ENCODE measurements at places on chromosomes 1 and 21.

DNA sequence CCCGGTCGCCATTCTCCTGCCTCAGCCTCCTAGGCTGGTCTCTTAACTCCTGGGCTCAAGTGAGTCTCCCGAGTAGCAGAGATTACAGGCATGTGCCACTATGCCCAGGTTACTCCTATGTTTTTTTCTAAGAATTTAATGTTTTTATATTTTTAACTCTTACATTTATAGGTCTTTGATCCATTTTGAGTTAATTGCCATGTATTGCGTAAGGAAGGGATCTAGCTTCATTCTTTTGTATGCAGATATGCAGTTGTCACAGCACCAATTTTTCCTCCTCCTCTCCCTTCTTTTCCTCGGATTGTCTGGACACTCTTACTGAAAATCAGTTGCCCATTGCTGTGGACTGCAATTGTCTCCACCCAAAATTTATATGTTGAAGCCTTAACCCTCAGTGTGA, 11.5 kb downstream of the BTBD8 start:
- DNase-seq = no peak

- DNase-seq = no peak
These were observed 3.4 kb downstream of the SLC26A9 start for GRCh38 chr1:205939690-205940330.

GRCh38 chr1:215643592-215644321, 76.7 kb downstream of the KCTD3 start:
- DNase-seq = no peak

DNA sequence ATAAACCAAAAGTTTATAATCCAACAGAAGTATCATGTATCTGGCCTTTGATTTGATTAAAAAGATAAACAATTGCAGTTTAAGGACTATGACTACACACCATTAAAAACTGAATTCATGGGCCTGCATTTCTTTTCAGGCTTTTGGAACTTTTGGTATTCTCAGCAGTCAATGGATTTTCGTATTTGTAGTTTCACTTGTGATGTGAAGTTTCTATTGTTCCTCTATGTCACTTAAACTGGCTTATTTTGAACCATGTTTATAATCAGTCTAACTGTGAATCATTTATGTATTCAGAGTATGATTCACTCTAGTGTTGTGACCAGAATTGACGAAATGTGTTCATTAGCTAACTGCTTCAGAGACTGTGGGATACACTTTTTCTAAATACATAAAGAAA, 132.9 kb downstream of the COQ8A start:
- no peak for DNase-seq

GRCh38 chr1:211959680-211960079, 75.7 kb downstream of the INTS7 start:
- DNase-seq = no peak

GRCh38 chr1:186091222-186091720, 283.8 kb downstream of the TPR start:
- no peak for DNase-seq

DNA sequence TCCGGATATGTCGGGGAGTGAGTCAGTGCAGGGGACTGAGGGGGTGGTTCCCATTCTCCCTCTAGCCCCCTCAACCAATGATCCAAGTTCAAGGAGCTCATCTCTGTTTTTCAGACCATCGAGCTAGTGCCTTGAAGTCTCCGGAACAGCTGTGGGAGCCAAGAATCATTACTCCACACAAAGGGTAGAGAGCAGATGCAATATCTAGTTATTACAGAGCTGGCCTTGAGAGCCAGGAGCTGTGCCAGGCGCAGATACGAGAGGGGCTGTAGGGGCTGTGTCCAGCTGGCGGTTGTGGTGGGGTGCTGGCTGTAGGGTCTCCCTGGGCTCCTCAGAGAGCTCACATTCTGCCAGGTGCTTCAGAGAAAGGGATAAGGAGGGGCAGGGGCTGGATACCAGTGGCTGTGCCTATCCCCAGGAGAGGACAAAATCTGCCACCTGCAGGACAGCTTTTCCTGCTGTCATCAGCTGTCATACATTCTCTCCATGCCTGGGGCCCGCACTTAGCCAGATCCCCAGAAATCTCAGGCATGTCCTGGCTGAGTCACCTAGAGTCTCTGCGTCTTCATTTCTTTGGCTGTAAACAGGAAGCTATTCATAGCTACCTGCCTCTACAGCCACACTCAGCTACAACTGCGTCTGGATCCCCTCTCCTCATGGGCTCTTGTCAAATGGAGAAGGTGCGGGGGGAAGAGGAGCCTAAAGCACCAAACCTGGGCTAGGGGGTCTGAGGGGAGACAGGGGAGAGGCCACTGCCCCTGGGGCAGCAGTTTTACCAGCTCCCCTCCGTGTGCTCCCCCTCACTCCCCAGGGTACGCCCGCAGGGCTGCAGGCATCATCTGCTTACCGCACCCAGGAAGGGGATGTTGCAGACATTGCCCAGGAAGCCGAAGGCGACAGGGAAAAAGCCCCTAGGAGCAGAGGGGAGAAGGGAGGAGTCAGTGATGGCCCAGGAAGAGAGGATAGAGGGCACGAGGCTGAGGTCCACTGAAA, 2.4 kb upstream of the KISS1 start:
- DNase-seq = no peak

DNA sequence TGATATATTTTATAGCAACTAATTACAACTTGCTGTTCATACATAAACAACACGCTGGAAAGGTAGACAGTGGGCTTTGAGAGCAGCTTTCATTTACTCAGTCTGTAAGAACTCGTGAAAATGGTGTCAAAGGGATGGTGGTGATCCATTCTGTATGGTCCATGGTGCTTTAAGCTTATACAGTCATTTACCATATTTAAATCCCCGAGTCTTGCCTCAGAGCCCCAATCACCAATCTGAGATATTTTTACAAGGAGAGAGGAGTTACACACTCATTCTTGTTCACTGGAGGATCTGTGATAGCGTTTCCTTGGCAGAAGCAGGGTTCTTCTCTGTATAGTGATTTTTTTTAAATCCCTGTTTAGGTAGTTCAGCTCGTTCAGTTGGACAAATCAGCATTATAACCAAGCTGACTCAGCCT, 694.6 kb downstream of the USP25 start:
- DNase-seq = no peak

DNA sequence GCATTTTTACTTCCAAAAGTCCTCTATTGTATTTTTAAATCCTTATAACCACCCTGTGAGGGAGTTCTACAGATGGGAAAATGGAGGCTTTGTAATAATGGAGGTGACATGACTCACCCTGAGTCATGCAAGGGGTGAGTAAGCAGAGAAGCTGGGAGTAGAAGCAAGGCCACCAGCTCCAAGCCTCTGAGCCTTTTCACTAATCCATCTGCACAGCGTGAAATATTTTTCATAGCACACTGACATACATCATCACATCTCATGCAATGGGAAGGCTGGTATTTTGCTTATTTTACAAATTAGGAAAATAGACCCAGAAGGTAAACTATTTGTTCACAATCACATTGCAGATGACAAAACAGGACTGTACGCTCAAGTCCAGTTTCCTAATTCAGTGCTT, 96.9 kb downstream of the KCNH1 start:
- DNase-seq = no peak

- DNase-seq = no peak
These were observed 38.1 kb downstream of the CD160 start for GRCh38 chr1:145757420-145757819.

DNA sequence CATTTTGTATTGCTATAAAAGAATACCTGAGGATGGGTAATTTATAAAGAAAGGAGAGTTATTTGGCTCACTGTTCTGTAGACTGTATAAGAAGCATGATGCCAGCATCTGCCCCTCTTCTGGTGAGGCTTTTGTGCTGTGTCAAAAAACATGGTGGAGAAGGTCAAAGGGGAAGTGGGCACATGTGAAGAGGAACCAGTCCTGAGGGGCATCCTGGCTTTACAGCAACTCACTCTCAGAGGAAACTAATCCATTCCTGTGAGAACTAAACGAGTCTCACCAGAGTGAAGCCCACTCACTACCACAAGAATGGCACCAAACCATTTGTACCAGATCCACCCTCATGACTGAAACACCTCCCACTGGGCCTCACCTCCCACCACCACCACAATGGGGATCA, 18.8 kb upstream of the SELP start:
- DNase-seq = no peak

GRCh38 chr1:58076258-58076657, 470.3 kb downstream of the OMA1 start:
- DNase-seq = no peak

- no peak for DNase-seq
These were observed 12.9 kb downstream of the GIPC2 start for GRCh38 chr1:78058670-78059069.

- no peak for DNase-seq
These were observed 98.6 kb downstream of the NAV1 start for GRCh38 chr1:201637282-201638079.

DNA sequence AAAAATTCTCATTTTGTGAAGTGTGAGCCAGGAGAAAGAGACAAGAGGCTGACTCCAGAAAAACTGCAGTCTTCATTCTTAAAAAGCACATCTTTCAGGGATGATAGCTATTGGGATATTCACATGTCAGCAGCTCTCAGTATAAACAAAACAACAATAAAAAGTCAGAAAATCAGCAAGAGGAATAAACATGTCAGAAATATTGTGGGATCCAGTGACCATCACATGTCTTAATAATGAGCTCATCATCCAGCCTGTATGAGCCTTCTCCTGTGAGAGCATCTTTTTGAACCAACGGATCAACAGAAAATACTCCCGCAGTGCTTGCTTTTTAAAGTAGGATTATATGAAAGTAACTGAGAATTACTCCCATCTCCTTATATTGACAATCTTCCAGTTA, 241.6 kb downstream of the SMYD3 start:
- no peak for DNase-seq

GRCh38 chr1:196550731-196551130, 57.5 kb downstream of the KCNT2 start:
- DNase-seq = no peak

DNA sequence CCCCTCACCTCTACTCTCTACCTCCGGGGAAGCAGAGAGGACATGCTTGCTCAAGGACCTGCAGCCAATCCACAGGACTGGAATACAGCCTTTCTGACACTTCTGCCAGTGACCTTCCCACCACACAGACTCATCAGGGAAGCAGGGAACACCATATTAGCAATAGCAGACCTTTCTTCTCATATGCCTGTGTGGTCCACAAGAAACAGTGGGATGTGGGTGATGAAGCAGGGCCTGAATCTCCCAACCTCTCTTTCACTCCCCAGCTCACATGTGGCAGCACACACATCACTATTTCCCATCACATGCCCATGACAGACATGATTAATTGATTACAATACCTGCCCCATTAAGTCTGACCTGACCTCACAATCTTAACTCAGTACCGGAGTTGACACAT, 695.1 kb downstream of the MATN1 start:
- DNase-seq = no peak

GRCh38 chr1:1022302-1023009, 2.5 kb downstream of the AGRN start:
- no peak for DNase-seq

DNA sequence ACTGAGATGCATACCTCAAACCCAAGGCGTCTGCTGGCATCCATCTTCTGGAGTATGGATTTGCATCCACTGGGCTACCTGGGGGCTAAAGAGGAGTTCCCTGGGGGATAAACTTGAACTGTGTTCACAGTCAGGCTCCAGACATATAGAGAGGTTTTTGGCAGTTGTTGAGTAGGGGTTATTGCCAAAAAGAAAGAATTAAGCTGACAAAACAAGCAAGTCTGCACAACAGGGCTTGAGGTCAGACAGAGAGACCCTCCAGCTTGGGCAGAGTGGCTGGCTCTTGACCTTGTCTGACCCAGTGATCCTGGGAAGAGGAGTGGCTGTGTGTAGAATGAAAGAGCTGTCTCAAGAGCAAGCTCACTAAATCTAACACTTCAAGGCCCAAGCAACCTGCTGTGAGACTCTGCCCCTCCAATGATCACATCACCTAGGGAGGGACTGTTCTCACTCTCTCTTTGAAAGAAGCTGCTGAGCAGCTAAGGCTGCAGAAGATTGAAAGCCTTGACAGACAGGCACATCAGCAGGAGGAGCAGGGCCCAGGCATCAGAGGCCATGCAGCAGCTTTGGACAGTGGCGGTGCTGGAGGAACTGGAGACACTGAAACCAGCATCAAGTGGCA, 61.5 kb downstream of the SYT2 start:
- DNase-seq = no peak

DNA sequence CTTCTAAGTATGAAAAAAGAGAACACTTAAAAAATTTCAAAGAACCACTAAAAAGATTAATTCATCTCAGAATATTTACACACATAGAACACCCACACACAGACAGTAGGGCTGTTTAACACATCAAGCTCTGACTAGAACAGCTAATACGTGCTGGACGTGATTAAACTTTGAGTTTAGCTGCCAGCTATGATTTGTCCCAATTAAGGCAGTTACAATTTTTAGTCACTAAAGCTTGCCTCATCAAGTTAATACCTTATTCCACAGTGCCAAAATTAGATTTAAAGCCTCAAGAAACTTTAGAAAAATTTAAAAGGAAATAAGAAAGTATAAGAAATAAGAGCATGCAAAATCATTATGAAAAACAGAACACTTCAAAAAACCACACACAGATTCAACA, 18.9 kb downstream of the SLC16A1 start:
- DNase-seq = no peak

- DNase-seq = no peak
These were observed 198.4 kb downstream of the SLC45A1 start for GRCh38 chr1:8516278-8516777.

DNA sequence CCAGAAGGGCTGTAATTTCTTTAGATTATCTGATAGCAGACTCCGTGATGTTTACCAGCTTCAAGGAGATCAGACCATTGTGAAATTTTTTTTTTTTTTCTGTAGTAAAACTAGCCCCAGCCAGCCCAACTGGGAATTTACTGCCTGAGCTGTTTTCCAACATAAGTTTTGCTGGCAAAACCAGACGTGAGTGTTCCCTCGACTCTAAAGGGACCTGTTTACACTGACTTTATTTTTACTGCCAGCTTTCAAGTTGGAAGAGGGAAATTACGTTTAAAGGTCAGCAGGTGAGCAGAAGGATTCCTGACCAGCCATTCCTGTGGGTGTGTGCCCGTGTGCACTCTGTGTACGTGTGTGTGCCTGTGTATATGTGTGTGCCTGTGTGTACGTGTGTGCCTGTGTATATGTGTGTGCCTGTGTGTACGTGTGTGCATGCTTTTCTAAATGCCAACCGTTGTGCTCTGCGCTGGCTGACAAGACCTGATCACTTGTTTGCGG, 374 bp downstream of the MAB21L3 start:
- DNase-seq = no peak

- DNase-seq = no peak
These were observed 60.8 kb upstream of the F3 start for GRCh38 chr1:94602316-94602715.

- no peak for DNase-seq
These were observed 39.4 kb downstream of the PTAFR start for GRCh38 chr1:28136922-28137613.

DNA sequence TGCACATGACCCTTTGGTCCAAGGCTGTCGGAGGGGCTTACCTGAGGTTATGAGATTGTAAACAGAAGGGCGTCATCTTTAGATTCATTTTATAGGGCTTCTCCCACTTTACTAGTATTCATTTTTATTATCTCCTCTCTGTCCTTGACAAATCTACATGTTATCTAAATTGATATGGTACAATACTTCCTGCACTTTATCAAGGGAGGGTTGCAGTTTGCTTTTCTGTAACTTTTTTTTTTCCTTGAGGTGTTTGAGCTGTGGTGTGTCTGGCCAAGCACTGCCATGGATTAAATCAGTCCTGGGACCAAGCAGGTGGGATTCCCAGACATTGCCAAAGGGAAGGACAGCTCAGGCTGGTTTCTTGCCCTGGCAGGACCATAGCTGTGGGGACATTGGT, 32.0 kb upstream of the B3GALT5 start:
- no peak for DNase-seq
